ENCODE measurements at places on chromosomes 5 and 9.

DNA sequence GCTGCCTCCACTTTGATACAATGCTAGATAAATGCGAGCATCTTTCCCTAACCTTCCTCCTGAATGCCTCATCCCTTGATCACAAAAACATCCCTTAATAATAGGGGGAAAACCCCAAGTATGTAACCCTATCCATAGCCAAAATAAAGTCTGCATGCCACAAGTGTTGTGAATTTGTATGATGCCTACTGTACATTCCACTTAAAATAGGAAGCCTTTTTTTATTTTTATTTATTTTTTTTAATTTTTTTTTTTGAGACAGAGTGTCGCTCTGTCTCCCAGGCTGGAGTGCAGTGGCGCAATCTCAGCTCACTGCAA lies 207.0 kb downstream of the AOPEP start:
- DNase-seq, result peak; percentile 84

DNA sequence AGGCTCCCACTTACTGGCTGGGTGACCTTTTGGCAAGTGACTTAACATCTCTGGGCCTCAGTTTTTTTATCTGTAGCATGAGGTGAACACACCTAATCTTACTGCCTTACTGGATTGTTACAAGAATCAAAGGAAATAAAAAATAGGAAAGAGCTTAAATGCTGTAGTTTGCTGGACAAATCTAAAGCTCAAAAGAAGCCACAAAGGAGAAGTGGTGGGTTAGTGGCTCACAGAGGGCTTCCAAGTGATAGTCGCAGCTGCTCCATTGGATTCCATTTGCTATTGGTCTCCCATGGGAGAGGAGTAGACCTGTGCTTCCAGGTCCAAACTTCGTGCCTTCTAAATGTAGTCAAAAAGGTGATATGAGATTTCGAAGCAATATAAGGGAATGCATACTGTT lies 123.6 kb downstream of the SEMA6A start:
- no peak for DNase-seq

DNA sequence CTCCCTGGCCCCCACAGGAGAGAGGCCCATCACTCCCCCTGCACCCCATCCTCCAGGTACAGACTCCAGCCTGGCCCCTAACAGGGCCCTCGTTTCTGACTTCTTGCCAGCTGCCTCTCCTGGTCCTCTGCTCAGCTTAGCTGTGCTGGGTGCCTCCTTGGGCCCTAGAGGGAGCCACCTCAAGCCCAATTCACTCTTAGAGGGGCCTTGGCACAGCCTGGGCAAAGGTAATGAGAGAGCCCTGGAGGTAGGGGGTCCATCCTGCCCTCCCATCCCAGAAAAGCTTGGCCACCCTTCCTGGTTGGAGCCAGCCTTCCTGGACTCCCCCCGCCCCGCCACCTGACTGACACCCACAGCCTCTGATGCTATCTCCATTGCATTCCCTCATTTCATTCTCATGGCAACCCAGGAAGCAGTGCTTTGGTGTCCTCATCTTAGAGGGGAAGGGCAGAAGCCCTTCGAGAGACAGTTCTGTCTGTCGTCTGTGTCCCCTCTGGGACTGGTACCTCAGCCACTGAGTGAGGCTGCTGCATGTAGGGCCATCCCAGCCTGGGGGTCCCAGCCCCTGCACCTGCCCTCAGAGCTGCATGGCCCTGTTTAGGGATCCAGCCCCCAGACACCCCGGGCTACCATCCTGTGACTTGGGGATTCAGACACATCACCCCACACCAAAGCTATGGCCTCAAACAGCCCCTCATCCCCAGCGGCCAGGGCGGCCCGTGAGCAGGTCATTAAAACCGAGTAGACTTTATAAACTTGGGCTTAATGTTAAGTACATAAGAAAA lies 95.5 kb downstream of the BARX1 start:
- no peak for DNase-seq

- DNase-seq, result peak; percentile 29
Observed at GRCh38 chr9:34405719-34406118, 29.0 kb upstream of the MYORG start.

DNA sequence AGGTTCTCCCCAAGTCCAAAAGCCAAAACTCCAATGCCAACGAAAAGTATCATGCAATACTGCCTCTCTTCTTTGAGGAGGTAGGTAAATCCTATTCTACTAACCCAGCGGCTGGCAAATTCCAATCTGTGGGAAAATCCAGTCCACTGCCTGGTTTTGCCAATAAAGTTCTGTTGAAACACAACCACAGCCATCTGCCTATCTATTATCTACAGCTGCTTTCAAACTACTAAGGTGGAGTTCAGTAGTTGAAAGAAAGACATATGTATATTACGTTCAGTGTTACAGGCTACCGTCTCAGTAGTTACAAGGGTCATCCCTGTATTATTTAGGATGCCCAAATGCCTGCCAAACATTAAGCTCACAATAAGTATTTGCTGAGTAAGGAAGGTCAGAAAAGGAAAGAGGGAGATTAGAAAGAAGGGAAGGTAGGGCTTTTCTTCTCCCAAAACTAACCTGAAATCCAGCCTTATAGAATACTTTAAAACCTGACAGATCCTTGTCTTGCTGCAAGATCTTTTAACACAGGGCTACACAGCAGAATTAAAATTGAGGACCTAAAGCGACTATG lies 16.2 kb downstream of the ARL15 start:
- no peak for DNase-seq

- no peak for DNase-seq
Observed at GRCh38 chr5:65290677-65291076, 191.0 kb downstream of the ADAMTS6 start.

GRCh38 chr9:14812806-14813205 lies 90.3 kb upstream of the CER1 start:
- no peak for DNase-seq

DNA sequence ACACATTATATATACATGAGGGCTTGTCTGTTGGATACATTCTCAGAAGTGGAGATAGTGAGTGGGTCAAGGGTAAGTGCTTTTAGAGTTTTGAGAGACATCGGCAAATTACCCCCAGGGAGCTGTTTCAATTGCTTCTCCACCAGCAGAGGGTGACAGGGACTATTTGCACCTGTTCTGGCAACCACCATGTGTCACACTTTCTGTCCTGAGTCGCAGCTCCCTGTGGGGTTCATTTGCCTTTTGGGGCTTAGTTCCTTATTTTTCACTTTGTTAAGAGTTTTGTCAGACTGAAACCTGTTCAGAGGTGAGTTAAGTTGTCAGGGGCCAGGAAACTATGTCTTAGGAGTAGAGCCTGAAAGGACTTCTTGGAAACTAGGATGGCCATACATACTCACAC lies 20.1 kb upstream of the SLC36A1 start:
- DNase-seq, result no peak

DNA sequence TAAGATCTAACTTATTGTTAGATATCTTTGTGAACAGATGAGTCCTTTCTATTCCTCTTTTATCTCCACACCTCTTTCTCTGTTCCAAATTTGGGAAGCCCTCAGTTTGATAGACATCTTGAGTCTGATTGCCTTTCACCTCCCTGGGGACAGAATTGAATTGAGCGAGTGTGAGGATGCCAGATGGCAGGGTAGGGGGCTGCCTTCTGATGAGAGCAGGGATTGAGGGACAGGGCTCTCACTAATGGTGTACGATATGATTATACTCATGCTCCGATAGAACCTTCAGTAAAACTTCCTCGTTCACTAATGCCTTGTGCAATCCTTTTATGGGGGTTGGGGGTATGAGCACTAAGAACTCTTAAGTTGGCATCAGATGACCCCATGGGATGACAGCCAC lies 172.1 kb upstream of the DAP start:
- no peak for DNase-seq

GRCh38 chr5:65334077-65334476 lies 147.6 kb downstream of the ADAMTS6 start:
- DNase-seq, result no peak

- no peak for DNase-seq
Observed at GRCh38 chr9:22119522-22120158, 110.5 kb upstream of the CDKN2B start.

DNA sequence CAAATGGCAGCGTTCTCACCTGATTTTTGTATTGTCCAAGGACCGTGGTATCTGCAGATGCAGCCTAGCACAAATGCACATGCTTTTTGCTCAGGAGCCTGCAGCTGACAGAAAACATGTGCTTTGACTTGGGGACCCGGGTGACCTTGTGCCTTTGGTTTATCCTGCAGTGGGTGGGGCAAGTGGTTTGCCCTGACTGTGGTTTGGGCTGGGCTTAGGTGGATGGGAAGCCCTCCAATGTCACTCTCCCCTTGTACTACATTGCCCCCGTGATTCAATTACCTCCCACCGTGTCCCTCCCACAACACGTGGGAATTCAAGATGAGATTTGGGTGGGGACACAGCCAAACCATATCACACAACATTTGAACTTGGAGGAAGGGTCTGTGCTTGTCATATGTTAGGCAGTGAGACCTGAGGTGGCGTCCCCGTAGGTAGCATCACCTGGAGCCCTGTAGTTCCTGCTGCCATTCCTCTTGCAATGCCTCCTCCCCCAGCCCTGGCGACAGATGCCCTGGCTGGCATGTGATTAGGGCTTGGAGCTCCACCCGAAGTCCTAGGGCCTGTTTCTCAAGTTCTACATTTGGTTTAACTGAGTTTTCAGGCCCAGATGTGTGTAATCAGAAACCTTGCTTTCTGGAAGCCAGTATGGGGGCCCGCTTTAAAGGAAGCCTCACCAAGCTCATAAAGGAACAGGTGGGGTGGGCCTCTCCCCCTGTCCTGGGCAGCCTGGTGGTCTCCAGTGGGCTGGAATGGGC lies 2.1 kb downstream of the ANKRD33B start:
- no peak for DNase-seq

DNA sequence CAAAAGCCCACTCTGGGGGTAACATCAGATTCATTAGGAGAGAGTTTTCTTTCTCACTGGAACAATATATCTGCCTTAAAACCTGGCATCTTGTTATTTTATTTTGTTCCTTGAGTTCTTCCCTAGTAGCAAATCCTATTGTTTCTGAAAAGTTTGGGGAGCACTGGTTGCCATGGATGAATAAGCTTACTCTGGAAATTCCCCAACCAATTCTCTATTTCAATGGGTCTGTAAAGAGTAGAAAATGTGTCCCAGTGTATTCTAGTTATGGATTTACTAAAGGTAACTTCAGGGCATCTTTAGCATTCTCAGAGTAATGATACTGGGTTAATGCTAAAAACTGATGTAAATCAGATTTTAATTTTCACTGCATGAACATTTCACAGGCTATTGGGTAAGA lies 94.2 kb upstream of the S1PR3 start:
- no peak for DNase-seq

GRCh38 chr9:97672403-97672802 lies 24.7 kb downstream of the XPA start:
- no peak for DNase-seq

- no peak for DNase-seq
Observed at GRCh38 chr5:157761690-157762621, 18.4 kb downstream of the LSM11 start.

DNA sequence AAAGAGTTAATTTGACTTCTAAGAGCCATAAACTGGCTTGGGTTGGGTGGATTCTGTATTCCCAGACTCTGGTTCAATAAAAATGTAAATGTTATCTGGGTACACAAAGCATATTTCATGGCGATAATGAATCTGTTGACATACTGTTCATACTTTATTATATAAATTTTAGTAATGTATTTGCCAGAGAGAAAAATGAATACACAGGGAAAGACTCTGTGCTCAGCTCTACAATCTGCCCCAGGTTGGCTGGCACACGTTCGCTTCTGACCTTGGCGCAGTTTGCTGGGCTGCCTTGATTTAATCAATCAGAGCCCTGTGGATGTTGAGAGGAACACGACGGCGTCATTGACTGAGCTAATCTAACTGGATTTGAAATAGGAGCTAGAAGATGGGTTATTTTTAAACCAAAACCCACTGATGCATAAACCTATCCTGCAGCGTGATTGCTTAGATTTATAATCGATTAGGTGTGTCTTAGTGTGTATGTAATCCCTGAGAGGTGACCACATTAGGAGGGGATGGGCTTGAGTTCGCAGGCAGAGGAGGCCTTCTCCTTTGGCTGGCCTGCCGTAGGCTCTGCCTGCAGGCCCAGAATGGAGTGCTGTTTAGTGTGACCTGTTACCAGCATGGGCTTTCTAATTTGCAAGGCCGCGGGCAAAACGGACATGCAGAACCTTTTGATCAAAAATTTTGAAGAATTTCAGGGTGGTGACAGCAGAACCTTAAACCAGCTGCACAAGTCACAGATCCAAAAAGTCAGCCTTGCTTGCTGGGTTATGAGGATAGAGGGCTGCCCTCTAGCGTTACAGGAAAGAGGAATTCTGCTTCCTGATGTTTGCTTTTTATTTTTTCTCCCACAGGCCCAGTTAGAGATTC lies 3.9 kb upstream of the ADCY2 start:
- no peak for DNase-seq

- no peak for DNase-seq
Observed at GRCh38 chr9:130766927-130767307, 68.1 kb upstream of the ABL1 start.

GRCh38 chr9:68978066-68978465 lies 35.8 kb downstream of the PRKACG start:
- DNase-seq, result no peak

- no peak for DNase-seq
Observed at GRCh38 chr5:116159006-116159405, 74.2 kb downstream of the COMMD10 start.

- no peak for DNase-seq
Observed at GRCh38 chr5:41083306-41083705, 12.2 kb upstream of the MROH2B start.
